ENCODE measurements at places on chromosomes 4 and X. TPM values are rescaled to one million over a fixed set of nuclear protein-coding genes. Genes with fewer than 3 reads are reported as not detected.

GRCh38 chrX:146707781-146708180 lies 101.8 kb upstream of the CXorf51B start:
- DNase-seq, result no peak

DNA sequence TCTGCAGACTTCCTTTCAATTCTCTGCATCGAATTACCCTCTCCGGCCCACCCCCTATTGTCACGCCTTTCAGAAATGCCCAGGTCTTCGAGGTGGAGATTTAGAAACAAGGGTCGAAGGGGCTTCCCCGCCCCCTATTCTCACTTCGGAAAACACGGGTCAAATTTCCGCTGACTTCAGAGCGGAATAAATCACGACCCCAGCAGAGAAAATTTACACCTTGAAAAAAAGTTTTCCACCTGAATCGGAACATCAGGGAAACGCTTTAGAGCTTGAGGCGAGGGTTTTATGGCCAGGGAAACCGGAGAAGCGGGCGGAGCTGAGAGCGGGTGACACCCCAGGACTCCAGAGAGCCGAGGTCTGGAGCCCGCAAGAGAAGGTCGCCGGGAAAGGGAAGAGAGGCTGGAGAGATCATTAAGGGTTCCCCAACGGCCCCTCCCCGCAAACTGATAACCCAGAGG lies 1.6 kb downstream of the SHISA3 start:
- DNase-seq, result no peak

- no peak for DNase-seq
Observed at GRCh38 chrX:110081740-110082139, 78.8 kb downstream of the TMEM164 start.

DNA sequence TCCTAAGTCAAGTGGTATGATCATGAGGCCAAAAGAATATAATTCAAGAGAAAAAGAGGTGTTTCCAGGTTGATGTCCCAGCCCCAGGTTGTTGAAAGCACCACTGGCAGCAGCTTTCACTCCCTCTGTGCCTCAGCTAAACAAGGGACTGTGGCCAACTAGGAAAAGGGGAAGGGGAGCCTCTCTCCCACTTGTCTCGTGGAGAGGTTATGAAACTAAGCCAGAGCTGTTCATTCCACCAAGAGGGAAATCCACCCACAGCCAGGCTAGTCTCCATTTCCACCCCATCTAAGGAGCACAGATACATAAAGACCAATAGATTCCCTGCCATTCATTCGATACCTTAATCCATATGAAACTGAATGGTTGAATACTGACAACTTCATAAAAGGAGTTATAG lies 8.1 kb downstream of the ANXA5 start:
- no peak for DNase-seq

- no peak for DNase-seq
Observed at GRCh38 chr4:132437117-132437516, 712.0 kb upstream of the PCDH10 start.

DNA sequence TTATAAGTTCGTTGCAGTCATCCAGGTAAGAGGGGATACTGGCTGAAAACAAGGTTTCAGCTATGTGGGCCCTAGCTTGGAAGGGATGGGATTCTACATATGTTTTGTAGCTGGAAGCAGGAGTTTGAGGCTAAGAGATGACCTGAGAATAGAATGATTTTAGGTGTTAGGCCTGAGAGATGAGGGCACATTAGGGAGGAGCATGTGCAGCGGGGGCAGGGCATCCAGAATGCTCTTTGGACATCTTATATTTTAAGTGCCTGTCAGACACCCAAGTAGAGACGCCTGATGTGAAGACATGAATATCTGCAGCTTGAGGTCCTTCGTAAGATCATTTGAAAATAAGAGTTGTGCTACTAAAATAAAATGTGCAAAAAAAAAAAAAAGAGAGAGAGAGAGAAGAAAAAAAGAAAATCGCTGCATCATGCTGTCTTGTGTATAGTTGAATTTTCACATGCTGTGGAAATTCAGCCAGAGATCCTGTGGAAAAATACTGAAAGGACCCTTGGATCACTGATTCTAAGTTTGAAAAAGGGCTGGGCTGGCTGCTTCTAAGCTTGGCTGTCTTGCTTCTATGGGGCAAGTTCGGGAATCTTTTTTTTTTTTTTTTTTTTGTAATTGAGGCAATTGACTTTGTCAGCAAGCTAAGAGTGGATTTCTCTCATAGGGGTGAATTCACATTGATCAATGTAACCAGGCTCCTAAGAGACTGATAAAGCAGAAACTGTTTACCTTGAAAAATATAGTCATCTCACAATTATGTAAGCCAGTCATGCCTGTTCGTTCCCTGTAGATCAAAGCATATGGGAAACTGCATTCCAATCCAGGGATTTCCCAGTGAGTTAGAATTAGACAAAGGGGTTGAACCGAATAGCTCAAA lies 341.0 kb upstream of the GATB start:
- no peak for DNase-seq

DNA sequence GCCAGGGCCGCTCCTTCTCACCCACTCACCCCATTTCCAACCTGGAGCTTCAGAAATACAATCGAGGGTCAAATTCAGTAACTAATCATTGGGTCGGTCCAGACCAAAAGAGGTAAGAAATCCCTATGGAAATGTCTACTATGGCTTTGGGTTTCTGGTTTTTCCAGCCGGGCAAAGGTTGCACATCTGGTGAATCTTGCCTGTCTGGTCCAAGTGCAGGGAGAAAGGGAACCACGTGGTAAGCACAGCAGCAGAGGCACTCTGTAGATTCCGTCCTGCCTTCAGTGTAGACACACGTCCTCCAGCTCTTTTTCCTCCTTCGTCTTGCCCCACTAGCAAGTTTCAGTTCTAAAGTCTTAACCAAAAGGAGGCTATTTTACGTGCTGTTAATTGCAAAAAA lies 218.0 kb upstream of the JADE1 start:
- no peak for DNase-seq

DNA sequence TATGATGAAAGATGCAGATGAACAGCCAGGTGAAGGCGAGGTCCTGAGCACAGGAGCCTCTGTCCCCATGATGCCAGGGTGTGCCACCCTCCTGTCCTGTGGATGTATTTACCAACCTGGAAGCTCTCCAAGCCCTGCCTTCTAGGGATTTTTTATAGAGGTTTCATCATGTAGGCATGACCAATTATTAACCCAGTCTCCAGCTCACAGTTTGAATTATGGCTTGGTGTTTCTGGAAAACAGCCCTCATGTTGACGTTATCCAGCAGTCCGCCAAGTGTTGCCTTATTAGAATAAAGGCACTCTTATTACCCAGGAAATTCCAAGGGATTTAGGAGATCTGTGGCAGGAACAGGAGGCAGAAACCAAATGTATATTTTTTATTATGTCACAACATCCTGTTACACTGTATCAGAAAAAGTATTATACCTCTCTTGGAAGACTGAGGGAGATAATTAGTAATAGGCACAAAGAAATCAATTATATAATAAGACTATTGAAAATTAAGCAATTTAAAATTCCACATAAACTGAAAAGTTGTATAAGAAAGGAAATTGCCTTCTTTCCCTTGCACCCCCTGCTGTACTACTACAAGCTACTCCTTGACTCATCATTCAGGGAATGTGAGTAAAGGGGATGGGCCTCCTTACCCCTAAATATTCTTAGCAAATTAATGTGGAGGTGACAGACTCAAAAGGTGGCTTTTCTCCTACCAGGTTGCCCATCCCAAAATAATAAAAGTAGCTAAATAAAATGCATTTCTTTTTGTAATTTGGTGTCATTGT lies 129.6 kb downstream of the ZNF330 start:
- DNase-seq, result peak; percentile 26

DNA sequence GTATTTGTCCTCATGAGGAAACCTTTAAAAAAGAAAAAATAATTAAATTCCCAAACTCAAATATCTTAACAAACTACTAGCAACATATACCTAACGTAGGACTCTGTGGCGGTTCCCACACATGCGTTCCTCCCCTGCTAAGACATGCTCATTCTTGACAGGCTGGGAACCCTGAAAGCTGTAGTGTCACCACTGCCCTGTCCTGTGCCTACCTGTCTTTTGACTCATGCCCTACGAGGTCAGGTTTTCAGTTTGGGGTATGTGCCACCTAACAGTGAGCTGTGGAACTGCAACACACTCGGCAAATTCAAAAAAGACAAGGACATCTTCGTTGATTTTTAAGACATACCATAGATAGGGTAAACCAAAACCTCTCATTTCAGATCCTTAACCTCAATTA lies 17.8 kb downstream of the IDS start:
- DNase-seq, result no peak

DNA sequence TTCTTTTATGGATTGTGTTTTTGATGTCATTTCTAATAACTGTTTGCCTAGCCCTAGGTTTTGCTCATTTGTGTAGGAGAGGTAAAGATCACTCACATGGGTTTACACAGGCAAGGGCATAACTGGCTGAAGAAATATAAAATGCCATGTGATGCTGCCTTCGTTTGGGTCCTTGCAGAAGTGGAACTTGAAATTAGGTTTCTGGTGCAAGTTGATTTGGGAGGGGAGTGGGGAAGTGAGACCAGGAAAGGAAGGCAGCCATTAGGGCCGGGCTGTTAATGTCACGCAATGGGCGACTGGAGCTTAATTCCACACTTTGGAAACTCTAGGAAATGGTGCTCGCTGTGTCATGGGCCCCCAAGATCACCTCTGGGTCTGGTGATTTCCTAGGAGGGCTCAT lies 14.5 kb downstream of the CLCN4 start:
- no peak for DNase-seq

DNA sequence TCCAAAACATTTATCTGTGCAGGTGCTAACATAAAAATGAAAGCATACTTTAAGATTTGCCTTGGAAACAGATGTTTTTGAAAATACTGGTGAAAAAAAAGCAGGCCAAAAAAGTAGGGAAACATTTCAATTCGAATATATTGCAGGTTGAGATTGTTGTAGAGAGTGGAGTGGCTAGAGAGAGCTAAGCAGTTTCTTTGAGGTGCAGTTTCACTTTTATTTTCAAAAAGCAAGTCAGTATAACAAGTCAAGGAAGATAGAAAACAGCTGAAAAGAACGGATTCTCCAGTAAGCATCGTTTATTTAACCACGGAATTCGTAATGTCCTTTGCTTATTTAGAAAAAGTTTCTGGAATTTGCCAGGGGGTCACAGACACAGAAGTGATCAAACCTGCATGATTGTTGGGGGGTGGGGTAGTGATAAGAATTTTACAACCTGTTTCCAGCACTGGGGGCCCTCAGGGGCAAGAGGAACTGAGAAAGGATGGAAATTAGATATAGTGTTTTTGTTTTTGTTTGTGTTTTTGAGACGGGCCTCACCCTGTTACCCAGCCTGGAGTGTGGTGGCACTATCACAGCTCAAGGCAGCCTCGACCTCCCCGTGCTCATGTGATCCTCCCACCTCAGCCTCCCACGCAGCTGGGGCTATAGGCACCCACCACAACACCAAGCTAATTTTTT lies 175.0 kb downstream of the TENM3 start:
- DNase-seq, result no peak

- DNase-seq, result peak; percentile 56
Observed at GRCh38 chrX:110317820-110318663, at the start of gene AMMECR1. Gene AMMECR1, minus strand, starts transcription at chrX:110318085. Its CDS starts 14 bp downstream, at chrX:110318071.

Gene RBBP7
- total RNA-seq, result 128 TPM

Gene WDR13
- total RNA-seq, result 55.0 TPM

Gene ADH1C
- 4.7 TPM for total RNA-seq

Gene UGT2B17
- not detected for total RNA-seq

Gene FAM47A
- total RNA-seq, result not detected

Measured in urinary bladder (tissue), 4 donors.